Thyroid gland (tissue), 4 donors: ENCODE measurements at places on chromosomes 1 and 21. TPM values are rescaled to one million over a fixed set of nuclear protein-coding genes. Genes with fewer than 3 reads are reported as not detected.
A peak's percentile ranks its signal among the peaks of the same experiment; 100 is the strongest.

DNA sequence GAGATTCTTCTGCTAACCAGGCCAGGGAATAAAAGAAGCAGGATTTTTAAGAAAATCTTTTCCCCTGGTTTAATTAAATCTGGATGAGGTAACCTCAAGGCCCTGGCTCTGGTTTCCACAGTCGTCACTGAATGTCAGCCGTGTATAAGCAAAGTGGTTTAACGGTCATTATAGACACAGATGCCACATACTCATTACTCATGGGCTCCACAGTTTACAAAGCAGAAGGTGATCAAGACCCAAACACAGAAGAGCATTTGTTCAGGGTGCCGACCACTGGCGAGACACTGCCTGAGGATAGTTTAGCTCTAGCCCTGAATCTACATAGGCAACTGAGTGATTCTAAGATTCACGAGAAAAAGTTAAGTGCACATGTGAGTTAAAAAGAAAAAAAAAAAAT lies 27.8 kb upstream of the RAP1GAP start:
- no peak overlapping the region for H3K27ac ChIP-seq
- H3K4me3 ChIP-seq: no peak overlapping the region
- H3K27me3 ChIP-seq: no peaks in the 10 kb centered on the region

DNA sequence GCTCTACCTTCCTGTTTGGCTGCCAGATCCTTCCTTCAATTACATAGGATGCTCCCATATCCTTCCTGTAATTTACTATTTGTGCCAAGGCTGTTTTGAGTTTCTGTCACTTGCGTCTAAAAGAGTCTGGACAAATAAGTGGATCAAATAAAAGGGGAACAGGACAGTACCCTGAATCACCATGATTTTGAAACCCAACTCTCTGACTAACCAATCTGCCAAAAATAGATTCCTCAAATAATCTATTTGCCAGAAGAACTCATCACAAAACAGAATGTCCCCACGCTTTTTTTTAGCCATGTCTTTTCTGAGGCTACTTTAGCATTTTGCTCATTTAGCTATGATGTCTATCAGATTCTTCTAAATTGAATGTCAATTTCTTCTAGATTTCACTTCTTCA lies 392.6 kb downstream of the NTNG1 start:
- DNase-seq: no peak
- peaks cover 7% of the 10 kb centered on the region for H3K4me1 ChIP-seq
- H3K27ac ChIP-seq: no peak overlapping the region
- no peak overlapping the region for H3K4me3 ChIP-seq

DNA sequence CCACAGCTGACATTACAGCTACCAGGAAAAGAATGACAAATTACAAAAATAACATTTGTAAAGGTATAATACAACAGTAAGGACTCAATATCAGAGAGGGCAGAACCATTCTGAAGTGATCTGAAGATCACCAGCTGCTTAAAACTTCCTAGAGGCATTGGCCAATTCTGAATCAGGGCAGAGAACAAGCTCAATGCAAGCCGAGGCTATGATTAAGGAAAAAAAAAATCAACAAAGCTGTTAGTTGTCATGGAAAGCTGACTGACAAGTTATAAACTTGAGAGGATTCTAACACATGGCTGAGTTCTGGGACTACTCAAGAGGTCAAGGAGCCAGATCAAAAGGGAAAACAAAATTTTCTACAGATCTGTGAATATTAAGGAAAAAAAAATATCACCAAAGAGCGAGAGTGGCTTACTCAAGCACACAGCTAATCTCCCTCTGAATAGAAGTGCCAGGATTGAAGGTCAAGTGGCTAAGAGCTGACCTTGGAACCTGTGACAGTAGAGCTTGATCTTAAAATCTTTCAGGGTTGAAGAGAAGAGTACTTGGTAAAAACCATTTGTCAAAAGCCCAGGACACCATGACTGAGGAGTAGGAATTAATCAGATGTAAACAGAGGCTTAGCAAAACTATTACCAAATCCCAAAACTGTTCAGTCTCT lies 383.4 kb downstream of the USP25 start:
- H3K4me3 ChIP-seq: no peak overlapping the region
- peaks cover 11% of the 10 kb centered on the region for H3K4me1 ChIP-seq
- H3K27ac ChIP-seq: peak overlapping the region; percentile 40
- DNase-seq: peak; percentile 65

- H3K27ac ChIP-seq: peak overlapping the region; percentile 94
- peaks cover 53% of the 10 kb centered on the region for H3K4me1 ChIP-seq
- H3K36me3 ChIP-seq: no peaks in the 10 kb centered on the region
- H3K27me3 ChIP-seq: no peaks in the 10 kb centered on the region
- peak; percentile 27 for DNase-seq
- no peak overlapping the region for H3K4me3 ChIP-seq
Observed at GRCh38 chr1:54275349-54275748, 75.4 kb downstream of the MRPL37 start.

GRCh38 chr1:53336146-53336545 lies 8.3 kb upstream of the LRP8 start:
- no peak for DNase-seq
- H3K36me3 ChIP-seq: no peaks in the 10 kb centered on the region
- no peaks in the 10 kb centered on the region for H3K4me1 ChIP-seq
- no peak overlapping the region for H3K4me3 ChIP-seq

DNA sequence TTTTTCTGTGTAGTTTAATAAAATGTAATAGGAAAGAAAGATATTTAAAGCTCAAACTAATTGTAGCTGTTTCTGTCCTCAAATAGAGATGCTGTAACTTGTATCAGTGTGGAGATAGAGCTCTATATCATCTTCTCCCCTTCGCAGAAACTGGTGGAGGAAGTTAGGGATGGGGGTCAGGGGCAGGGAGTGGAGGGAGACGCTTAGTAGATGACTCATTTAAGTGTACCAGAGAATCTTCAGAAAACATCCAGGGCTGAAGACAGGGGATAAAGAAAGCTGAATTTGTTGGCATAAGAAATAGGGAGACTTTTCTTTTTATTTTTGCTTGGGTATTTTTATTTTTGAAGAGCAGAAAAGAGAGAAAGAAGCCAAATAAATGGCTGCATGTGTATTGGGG lies 282.6 kb upstream of the DPYD start:
- no peaks in the 10 kb centered on the region for H3K36me3 ChIP-seq
- no peak overlapping the region for H3K27ac ChIP-seq
- H3K4me3 ChIP-seq: no peak overlapping the region
- H3K27me3 ChIP-seq: no peaks in the 10 kb centered on the region
- no peaks in the 10 kb centered on the region for H3K4me1 ChIP-seq

GRCh38 chr1:161299347-161299746 lies 10.4 kb downstream of the MPZ start:
- no peak overlapping the region for H3K4me3 ChIP-seq
- no peaks in the 10 kb centered on the region for H3K36me3 ChIP-seq
- peaks cover 3% of the 10 kb centered on the region for H3K4me1 ChIP-seq
- no peak overlapping the region for H3K27ac ChIP-seq
- no peak for DNase-seq
- no peaks in the 10 kb centered on the region for H3K27me3 ChIP-seq

DNA sequence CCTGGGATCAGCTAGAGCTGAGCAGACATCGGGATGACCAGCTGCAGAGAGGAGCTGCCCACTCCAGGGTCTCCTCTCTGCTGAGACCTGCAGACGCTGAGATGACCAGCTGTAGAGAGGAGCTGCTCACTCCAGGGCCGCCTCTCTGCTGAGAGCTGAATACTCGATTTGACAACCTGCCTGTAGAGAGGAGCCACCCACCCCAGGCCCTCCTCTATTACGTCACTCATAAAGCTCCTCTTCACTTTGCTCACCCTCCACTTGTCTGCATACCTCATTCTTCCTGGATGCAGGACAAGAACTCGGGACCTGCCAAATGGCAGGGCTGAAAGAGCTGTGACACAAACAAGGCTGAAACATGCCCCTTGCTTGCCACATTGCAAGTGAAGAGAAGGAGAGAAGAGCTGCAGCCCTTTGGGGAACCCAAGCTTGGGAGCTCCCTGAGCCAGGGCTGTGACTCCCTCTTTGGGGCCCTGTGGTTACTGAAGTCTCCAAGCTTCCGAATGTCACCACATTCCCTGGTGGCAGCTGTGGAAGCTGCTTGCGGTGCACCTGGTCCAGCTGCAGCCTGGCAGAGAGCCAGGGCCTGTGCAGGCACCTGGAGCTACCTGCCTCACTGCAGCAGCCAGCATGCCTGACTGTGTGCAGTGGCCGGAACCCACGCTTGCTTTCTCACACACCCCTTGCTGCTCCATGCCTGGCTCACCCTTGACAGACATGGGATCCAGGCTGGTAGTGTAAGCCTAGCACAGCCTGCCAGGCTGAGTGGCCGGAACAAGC lies 59.6 kb downstream of the CC2D1B start:
- DNase-seq: peak; percentile 51
- H3K27me3 ChIP-seq: no peaks in the 10 kb centered on the region
- no peak overlapping the region for H3K27ac ChIP-seq
- H3K4me1 ChIP-seq: no peaks in the 10 kb centered on the region

- DNase-seq: no peak
- no peaks in the 10 kb centered on the region for H3K36me3 ChIP-seq
- H3K4me1 ChIP-seq: peaks cover 59% of the 10 kb centered on the region
Observed at GRCh38 chr21:43020177-43020576, 45.8 kb downstream of the PKNOX1 start.

DNA sequence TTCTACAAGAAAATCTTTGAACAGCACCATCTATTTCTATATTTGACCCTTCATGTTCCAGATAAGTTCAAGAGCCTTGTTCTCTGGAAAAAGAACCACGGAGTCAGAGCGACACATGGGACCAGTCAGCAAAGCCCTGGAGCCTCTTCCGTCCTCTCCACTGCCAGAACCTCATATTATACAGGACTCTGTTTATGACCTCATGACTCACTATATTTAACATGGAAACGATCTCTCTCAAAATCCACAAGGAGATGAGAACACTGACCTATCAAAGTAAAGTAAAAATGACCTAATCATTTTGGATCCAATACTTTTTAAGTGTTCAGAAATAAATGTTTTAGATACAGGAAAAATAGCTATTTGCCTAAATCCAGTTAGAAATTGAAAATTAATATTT lies 124.6 kb upstream of the KRTAP19-8 start:
- H3K4me1 ChIP-seq: no peaks in the 10 kb centered on the region
- H3K36me3 ChIP-seq: no peaks in the 10 kb centered on the region
- no peak for DNase-seq
- H3K27ac ChIP-seq: no peak overlapping the region
- H3K27me3 ChIP-seq: no peaks in the 10 kb centered on the region
- no peak overlapping the region for H3K4me3 ChIP-seq

GRCh38 chr1:27968692-27969091 lies 8.9 kb downstream of the XKR8 start:
- peaks cover 24% of the 10 kb centered on the region for H3K4me1 ChIP-seq
- DNase-seq: no peak
- H3K27ac ChIP-seq: no peak overlapping the region
- H3K4me3 ChIP-seq: no peak overlapping the region

GRCh38 chr1:84998642-84999280 lies 1.8 kb upstream of the MCOLN2 start:
- H3K27me3 ChIP-seq: no peaks in the 10 kb centered on the region
- H3K36me3 ChIP-seq: no peaks in the 10 kb centered on the region
- H3K27ac ChIP-seq: no peak overlapping the region
- DNase-seq: no peak

- H3K4me1 ChIP-seq: peaks cover 16% of the 10 kb centered on the region
- no peak overlapping the region for H3K4me3 ChIP-seq
- DNase-seq: peak; percentile 59
Observed at GRCh38 chr1:115426231-115426771, 88.3 kb upstream of the NGF start.

- DNase-seq: no peak
- no peak overlapping the region for H3K27ac ChIP-seq
- H3K4me3 ChIP-seq: no peak overlapping the region
- H3K27me3 ChIP-seq: no peaks in the 10 kb centered on the region
- peaks cover 4% of the 10 kb centered on the region for H3K36me3 ChIP-seq
- H3K4me1 ChIP-seq: no peaks in the 10 kb centered on the region
Observed at GRCh38 chr1:179340918-179341317, 24.9 kb upstream of the AXDND1 start.

GRCh38 chr1:192983349-192983980 lies 75.7 kb downstream of the UCHL5 start:
- no peaks in the 10 kb centered on the region for H3K27me3 ChIP-seq
- DNase-seq: no peak
- no peaks in the 10 kb centered on the region for H3K4me1 ChIP-seq
- no peak overlapping the region for H3K4me3 ChIP-seq

DNA sequence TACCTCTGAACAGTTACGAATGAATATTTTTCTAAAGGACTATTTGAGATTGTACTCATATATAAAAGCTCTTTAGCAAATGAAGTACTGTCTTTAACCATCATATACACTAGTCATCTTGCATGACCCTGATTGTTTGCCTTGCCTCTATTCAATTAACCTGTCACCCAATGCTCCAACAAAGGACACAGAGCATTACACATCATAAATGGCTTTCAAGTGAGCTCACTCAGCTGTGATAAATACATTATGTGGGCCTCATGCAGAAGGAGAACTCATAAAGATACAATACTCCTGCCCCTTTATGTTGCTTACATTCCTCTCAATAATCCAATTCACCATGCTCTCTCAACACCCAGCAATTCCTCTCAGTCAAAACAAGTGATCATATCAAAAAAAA lies 993.0 kb upstream of the PRMT6 start:
- no peak overlapping the region for H3K27ac ChIP-seq
- H3K4me1 ChIP-seq: no peaks in the 10 kb centered on the region
- H3K36me3 ChIP-seq: no peaks in the 10 kb centered on the region

DNA sequence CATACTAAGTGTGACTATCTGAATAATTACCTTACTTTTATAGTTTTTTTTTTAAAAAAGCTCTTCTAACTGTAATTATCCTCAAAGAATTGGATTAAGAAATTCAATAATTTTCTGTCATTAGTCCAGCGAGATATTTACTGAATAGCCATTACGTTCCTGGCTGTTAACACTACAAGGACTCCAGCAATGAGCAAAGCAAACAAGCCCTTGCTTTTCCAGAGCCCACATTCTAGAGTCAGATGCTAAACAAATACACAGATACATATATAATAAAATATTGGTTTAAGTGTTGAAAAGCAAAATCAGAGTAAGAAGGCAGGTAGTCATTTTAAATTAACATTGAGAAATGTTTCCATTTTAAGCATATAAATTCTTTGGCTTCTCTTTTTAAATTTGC lies 118.4 kb downstream of the ATF6 start:
- H3K27ac ChIP-seq: peak overlapping the region; percentile 13
- no peak for DNase-seq
- no peak overlapping the region for H3K4me3 ChIP-seq
- H3K4me1 ChIP-seq: peaks cover 20% of the 10 kb centered on the region
- no peaks in the 10 kb centered on the region for H3K27me3 ChIP-seq

The LRRC38 gene
- total RNA-seq: not detected

The DFFB gene
- 6.2 TPM for total RNA-seq

The ITLN2 gene
- not detected for total RNA-seq

The GJA4 gene
- total RNA-seq: 22.7 TPM

The PADI3 gene
- not detected for total RNA-seq

The LORICRIN gene
- not detected for total RNA-seq

The COL9A2 gene
- total RNA-seq: 14.4 TPM

The ADORA1 gene
- total RNA-seq: 2.9 TPM

The MAP1LC3C gene
- 3.5 TPM for total RNA-seq
